ENCODE measurements at places on chromosomes 2 and 18. TPM values are rescaled to one million over a fixed set of nuclear protein-coding genes. Genes with fewer than 3 reads are reported as not detected.
A peak's percentile ranks its signal among the peaks of the same experiment; 100 is the strongest.

DNA sequence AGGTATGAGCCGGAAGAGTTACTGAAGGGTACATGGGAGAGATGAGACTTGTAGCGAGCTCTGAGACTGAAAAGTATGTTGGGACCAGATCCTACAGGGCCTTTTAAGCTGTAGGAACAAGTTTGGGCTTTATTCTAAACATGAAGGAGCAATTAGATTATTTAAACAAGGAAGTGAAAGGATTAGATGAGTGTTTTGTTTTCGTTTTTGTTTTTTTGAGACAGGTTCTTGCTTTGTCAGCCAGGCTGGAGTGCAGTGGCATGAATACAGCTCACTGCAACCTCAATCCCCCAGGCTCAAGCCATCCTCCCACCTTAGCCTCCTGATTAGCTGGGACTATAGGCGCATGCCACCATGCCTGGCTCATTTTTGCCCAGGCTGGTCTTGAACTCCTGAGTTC, 110.7 kb downstream of the C1D start:
- DNase-seq: no peak

GRCh38 chr2:178473373-178473772, 5.0 kb downstream of the FKBP7 start:
- DNase-seq: no peak

DNA sequence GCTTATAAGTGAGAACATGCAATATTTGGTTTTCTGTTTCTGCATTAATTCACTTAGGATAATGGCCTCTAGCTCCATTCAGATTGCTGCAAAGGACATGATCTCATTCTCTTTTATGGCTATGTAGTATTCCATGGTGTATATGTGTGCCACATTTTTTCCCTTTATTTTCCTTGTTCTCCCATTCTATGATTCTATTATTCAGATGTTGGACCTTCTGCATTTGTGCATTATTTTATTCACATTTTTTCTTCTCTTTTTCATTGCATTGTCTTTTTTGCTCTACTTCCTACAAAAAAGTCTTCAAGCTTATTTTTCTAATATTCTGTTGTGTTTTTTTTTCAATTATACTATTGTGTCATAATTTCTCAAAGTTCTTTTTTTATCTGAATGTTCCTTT, 11.1 kb upstream of the ANTXR1 start:
- no peak for DNase-seq

DNA sequence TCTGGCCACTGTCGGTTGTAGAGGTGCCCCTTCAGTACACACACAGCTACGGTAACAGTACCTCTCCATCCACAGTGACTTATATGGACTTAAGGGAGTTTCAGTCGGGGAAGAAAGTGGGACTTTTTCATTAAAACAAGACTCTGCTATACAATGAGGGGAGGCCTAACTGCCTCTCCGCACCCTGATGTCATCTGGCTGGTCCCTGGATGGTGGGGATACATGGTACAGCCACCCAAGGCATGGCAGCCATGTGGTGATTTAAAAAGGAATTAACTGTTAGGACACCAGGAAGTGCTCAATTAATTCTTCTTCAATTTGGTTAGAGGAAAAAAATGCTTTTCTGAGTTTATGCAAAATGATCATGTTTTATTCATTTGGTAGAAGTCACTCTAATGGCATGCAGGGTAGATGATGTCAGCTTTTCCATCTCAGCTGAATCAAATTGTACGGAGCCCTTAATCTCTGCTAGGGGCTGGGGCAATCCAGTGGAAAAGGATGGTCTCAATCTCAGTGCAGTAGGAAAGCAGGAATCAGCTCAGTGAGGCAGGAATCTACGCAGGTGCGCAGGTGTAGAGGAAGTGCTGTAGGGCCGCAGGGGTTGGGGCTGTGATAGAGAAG, 243.9 kb downstream of the PRKCE start:
- DNase-seq: no peak

GRCh38 chr2:157468931-157469708, 25.2 kb upstream of the CYTIP start:
- DNase-seq: peak; percentile 44

DNA sequence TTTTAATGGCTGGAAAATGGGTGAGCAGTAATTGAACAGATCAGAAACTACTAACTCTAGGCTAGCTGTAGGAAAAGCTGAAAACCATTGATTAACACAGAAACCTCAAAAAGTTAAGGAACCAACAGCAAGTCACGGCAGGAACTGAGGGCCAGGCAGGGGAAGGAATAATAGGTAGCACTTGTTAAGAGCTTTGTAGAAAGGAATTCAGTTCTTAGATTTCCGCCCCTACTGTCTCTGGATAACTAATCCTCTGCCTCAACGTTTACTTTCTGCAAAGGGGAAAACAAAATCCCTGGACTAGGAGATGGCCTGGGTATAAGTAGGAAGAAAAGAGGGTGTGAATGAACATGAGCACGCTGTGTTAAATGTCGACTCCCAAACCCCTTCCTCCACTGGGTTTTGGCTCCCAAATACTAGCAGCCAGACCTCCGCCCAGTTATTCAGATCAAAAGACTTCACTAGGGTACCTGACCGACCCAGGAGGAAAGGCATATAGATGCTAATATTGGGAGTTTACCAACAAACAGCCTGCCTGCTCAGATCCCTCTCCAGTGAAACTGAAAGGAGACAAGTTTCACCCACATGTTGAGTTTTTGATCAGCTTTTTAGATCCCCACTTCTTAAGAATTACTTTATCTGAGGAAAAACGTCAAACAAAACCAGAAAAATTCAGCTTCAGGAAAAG, 12.4 kb downstream of the SMAD2 start:
- no peak for DNase-seq

- no peak for DNase-seq
Observed at GRCh38 chr18:45671321-45671720, 52.7 kb upstream of the SLC14A1 start.

DNA sequence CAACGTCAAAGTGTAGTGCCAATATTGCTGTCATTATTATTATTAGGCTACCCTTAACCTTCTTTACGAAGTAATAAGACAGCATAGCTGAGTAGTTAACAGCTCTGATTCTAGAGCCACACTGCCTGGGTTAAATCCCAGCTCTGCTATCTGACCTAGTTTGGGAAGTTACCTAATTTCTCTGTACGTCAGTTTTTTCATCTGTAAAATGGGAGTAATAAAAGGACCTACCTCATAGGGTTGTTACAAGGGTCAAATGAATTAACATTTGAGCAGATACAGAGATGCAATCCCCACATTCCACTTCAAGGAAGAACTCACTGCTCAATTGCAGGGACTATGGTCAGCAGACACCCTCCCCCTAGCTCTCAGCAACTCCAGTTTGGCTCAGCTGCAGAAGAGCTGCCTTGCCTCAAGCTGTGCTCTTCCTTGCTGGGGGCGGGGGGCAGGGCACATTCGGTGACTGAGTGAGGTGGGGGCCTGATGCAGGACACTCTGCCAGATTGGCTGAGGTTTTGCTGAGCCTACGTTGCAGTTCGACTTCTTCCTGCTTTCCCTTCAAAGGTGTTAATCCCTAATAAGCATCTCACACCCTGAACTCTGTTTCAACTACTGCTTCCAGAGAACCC, 11.0 kb upstream of the LGALSL start:
- DNase-seq: no peak

DNA sequence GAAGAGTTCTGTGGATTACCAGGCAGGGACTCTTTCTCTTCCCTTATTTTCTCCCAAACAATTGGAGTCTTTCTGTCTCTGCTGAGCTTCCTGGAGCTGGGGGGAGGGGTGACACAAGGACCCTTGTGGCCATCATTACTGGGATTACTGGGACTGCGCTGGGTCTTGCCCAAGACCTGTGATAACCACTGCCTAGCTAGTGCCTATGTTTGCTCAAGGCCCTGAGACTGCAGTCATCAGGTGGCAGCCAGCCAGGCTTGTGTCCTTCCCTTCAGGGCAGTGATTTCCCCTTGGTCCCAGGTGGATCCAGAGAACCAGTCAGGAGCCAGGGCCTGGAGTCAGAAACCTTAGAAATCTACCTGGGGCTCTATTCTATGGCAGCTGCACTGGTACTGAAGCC, 355.6 kb downstream of the PARD3B start:
- no peak for DNase-seq

DNA sequence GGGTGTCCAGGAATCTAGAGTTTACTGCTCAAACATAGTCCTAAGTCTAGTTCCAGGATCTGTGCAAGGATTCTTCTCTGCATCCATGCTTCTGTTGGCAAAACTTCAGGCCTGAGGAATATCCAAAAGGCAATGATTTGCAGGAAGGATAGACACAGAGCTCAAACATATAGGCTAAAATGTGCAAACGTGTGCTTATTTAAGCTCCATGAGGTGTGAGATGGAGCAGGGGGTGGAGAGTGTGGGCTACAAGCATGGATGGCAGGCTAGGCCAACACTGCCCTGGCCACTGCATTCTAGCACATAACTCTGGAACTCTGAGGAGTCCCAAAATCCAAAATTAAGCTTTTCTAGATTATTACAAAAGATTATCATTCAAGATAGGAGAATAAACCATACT, 301.1 kb downstream of the PAX3 start:
- no peak for DNase-seq

GRCh38 chr2:128369602-128370467, 51.2 kb upstream of the HS6ST1 start:
- peak; percentile 43 for DNase-seq

- no peak for DNase-seq
Observed at GRCh38 chr2:233469261-233470010, 97.1 kb downstream of the USP40 start.

DNA sequence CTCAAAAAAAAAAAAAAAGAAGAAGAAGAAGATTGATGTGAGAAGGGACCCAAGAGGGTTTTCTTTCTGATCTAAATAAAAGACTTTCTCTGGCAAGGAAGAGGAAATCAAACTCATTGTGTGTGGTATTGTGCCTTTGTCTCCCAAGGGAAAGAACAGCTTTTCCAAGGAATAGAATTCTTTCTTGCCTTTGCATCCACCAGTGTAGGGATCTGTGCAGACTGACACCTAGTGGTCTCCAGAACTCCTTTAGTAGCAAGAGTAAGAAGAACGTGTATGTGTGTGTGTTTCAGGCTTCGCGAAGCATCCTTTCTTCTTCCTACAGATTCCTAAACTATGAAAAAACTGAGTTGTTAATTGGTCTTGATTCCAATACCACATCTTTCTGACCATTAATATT, 33.5 kb upstream of the CRIM1 start:
- DNase-seq: no peak

DNA sequence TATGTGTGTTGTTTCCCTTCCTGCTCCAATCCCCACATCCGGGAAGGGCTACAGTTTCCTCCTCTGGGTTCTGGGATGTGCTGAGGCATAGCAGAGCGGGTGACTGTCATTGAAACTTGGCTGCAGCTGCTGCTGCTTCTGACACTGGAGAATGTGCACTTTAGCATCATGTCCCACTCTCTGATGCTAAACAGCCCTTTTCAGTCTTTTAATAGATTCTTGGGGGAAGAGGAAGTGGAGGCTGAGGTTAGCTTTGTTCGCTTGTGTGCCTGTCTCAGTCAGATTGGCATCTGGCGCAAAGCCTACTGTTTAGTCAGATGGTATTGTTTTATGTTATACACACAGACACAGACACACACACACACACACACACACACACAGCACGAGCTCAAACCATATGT, 136.5 kb upstream of the RND3 start:
- DNase-seq: no peak

DNA sequence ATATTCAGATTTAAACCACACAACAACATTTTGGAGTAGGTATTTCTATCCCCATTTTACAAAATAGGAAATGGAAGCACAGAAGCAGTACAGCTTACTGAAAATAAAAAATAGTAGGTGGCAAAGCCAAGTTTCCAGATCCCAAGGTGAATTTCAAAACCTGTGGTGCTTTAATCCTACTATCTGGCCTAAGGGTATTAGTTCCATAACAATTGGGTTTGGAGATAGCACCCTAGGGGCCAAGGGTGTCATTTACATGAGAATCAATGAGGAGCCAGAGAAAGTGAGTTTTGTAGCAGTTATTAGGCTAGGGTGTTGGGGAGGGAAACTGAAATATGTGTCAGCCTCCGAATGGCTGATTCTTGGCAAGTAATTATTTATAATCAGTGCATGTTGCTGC, 24.9 kb downstream of the OSBPL6 start:
- DNase-seq: no peak

DNA sequence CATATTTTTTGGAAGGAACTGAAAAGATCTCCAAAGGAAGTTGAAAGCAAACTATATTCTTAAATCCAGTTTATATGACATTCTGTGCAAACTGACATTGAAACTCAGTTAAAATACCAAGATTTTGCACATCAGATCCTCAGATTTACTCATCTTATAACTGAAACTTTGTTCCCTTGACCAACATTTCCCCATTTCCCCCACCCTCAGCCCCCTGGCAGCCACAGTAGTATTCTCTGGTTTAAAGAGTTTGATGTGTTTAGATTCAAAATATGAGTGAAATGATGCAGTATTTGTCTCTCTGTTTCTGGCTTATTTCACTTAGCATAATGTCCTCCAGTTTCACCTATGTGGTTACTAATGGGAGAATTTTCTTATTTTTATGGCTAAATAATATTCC, 99.2 kb upstream of the ITGA4 start:
- DNase-seq: no peak

DNA sequence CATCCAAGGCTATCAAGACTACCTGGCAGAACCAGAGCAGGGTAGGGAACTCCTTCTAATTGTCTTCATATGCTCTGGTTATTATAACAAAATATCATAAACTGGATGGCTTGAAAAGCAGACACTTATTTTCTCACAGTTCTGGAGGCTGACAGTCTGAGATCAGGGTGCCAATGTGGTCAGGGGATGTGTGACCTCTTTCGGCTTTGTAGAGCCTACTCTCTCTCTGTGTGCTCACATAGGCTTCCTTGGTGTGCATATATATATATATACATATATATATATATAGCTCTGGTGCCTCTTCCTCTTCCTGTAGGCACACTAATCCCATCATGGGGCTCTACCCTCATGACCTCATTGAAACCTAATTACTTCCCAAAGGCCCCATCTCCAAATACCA, 101.6 kb downstream of the ARL6IP6 start:
- no peak for DNase-seq

DNA sequence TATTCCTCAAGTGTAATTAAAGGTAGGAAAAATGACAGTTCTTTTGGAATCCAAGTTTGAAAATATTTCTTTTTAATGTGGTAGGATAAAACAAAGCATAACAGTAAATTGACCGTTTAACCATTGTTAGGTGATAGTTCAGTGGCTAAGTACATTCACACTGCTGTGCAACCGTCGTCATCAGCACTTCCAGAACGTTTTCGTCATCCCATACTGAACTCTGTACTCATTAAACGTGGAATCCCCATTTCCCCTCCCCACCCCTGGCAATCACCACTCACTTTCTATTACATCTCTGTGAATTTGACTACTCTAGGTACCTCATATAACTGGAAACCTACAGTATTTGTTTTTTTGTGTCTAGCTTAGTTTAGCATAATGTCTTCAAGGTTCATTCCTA, 32.9 kb upstream of the FZD5 start:
- no peak for DNase-seq

Gene KCNIP3
- 0.47 TPM for total RNA-seq

Gene REG1B
- not detected for total RNA-seq

Gene AQP4
- not detected for total RNA-seq

Gene EVX2
- not detected for total RNA-seq

Gene RAPH1
- 45.7 TPM for total RNA-seq

Gene PTPRN
- 4.9 TPM for total RNA-seq

Gene CD226
- 0.39 TPM for total RNA-seq

Gene IL36B
- total RNA-seq: not detected

Gene LYPD6B
- 35.7 TPM for total RNA-seq

Gene TMEM178A
- 0.13 TPM for total RNA-seq

Gene GPR155
- 3.4 TPM for total RNA-seq
